Stimulated activated CD4-positive, alpha-beta T cell treated with anti-CD3 and anti-CD28 coated beads, Interleukin-12 subunit alpha, Interleukin-12 subunit beta, amount 100 ng/mL, for 48 hours (primary cell): ENCODE measurements at places on chromosomes 5 and 9.

- DNase-seq: no peak
Measured at GRCh38 chr9:86256653-86257052, 2.8 kb downstream of the C9orf153 start.

GRCh38 chr5:57435701-57436134 is 46.9 kb downstream of the ACTBL2 start:
- no peak for DNase-seq

DNA sequence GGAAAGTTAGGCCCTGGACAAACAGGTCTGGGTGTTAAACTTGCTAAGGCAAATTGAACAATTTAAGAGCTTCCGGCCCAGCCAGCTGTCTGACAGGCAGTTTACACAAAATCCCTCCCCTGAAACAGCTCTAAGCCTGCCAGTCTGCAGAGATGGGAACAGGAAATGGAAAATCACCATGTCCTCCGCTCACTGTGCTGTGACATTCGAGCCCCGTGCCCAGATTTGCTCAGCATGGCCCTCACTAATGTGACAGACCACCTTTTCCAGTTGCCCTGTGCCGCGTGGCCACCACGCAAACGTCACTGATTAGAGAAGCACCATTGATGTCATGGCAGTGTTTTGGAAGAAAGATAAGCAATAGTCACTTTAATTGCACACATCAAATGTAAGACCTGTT is 41.0 kb downstream of the CCNJL start:
- no peak for DNase-seq

- no peak for DNase-seq
Measured at GRCh38 chr5:89706731-89707130, 702.8 kb downstream of the CETN3 start.

- DNase-seq: no peak
Measured at GRCh38 chr5:60529001-60529400, 171.0 kb downstream of the DEPDC1B start.
